ENCODE measurements at places on chromosomes 4 and X. TPM values are rescaled to one million over a fixed set of nuclear protein-coding genes. Genes with fewer than 3 reads are reported as not detected.

NPNT gene
- 4.1 TPM for polyA plus RNA-seq

UCHL1 gene
- 88.3 TPM for polyA plus RNA-seq

NLGN3 gene
- 0.10 TPM for polyA plus RNA-seq

SYP gene
- 1.4 TPM for polyA plus RNA-seq

NWD2 gene
- polyA plus RNA-seq, result 0.03 TPM

NUDT10 gene
- 0.09 TPM for polyA plus RNA-seq

DNA sequence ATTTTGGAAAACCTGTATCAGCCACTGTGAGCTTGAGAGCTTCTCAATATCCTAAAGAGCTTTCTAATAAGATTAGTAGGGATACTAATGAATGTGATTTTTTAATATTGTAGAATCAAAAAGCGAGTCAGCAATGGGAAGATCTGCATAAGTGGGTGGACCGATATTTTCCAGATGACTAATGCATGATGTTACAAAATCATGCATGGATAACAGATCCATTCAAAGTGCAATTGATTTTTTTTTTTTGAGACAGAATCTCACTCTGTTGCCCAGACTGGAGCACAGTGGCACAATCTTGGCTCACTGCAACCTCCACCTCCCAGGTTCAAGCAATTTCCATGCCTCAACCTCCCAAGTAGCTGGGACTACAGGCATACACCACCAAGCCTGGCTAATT lies 7.3 kb upstream of the CLDN2 start:
- H3K4me3 ChIP-seq, result no peak overlapping the region
- no peaks in the 10 kb centered on the region for H3K36me3 ChIP-seq
- H3K27ac ChIP-seq, result no peak overlapping the region
- H3K27me3 ChIP-seq, result no peaks in the 10 kb centered on the region
- no peak for DNase-seq

DNA sequence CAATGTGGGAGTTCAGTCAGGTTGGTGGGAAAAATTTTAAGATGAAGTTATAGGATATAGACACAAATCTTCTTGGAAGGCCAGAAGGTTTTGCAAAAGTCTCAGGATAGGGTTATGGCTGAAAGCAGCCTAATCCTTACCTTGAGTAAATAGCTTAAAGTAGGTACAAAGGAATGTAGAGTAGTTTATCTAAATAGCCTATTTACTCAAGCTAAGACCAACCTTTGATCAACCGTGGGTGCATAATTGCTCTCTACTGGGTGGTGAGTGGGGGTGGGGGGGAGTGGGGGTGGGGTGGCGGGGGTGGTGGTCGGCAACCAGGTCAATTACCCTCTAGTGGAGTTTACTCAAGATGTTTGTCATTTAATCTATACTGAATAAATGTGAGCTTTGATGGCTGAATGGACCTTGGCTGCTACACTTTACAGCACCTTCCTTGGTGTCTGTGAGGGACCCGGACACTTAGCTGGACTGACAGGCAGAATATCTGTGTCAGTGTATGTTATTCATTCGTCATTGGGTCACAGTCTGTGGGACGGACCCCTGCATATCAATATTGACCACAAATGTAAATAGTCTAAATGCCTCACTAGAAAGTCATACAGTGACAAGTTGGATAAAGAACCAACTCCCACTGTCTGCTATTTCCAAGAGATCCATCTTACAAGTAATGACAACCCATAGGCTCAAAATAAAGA lies 545.7 kb upstream of the PABPC4L start:
- no peaks in the 10 kb centered on the region for H3K4me1 ChIP-seq
- no peak overlapping the region for H3K27ac ChIP-seq
- H3K27me3 ChIP-seq, result no peaks in the 10 kb centered on the region
- H3K4me3 ChIP-seq, result no peak overlapping the region
- H3K36me3 ChIP-seq, result no peaks in the 10 kb centered on the region

DNA sequence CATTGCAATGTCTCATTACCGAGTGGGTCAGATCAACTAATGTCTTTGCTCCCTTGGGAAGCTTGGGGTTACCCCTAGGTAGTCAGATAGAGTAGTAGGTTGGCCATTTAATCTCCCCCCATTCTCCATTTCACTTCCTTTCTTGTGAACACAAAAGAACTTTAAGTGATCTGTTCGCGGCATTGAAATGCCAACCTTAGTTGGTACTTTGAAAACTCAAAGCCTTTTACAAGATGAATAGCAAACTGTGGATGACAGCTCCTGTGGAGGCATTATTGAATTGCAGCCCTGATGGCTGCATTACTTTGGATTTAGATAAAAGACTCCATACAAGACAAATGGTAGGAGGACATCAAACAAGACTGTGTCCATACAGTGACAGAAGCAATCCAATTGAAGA lies 469.1 kb downstream of the GBA3 start:
- no peaks in the 10 kb centered on the region for H3K27me3 ChIP-seq
- H3K36me3 ChIP-seq, result no peaks in the 10 kb centered on the region
- no peak overlapping the region for H3K27ac ChIP-seq
- H3K4me1 ChIP-seq, result no peaks in the 10 kb centered on the region
- no peak overlapping the region for H3K4me3 ChIP-seq

DNA sequence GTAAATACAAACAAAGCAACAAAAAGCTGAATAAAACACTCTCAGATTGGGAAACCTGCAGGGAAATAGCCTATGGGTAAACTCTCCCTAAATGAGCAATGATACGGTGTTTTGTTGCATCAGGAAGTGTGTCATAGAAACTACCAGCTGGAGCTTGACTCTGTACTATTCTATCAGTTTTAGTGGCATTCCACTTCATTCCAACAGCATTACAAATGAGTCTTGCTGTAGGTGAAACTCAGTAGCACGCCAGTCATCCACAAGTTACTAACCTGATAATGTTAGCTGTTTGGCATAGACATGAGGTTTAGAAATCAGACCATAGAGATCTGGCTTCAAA lies 24.9 kb downstream of the FGFBP1 start:
- DNase-seq, result no peak
- H3K4me1 ChIP-seq, result no peaks in the 10 kb centered on the region
- H3K27me3 ChIP-seq, result no peaks in the 10 kb centered on the region
- H3K27ac ChIP-seq, result no peak overlapping the region

DNA sequence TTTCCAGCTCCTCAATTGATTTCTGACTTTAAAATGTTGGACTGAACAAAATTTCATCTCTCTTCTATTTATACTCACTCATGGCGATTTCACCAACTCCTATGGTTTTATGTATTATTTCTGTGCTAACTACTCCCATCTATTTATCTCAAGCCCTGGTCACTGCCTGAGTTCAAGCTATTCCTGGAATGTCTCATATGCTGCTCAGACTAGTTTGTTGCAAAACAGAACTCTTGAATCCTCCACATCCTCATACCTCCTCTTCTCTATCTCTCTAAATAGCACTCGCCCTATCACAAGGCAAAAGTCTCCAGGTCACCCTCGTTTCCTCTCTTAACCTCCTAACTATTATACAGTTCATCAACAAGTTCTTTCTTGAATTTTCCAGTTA lies 19.0 kb upstream of the DDX60 start:
- no peak overlapping the region for H3K27ac ChIP-seq
- DNase-seq, result no peak
- H3K36me3 ChIP-seq, result no peaks in the 10 kb centered on the region
- H3K4me3 ChIP-seq, result no peak overlapping the region
- H3K27me3 ChIP-seq, result no peaks in the 10 kb centered on the region
- peaks cover 5% of the 10 kb centered on the region for H3K4me1 ChIP-seq

DNA sequence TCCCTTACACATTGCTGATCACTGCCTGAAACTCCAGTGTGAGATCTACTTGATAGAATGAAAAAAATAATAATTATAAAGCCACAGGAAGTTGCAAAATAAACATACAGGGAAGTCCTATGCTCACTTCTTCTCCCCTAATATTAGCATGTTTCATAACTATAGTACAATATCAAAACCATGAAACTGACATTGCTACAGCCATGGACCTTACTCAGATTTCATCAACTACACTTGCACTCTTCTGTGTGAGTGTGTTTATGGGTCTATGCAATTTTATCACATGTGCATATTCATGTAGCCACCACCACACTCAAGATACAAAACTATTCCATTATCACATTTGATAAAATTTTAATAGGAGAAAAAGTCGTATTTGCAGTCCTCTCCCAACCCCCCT lies 57.3 kb downstream of the SPINK2 start:
- no peaks in the 10 kb centered on the region for H3K36me3 ChIP-seq
- no peaks in the 10 kb centered on the region for H3K4me1 ChIP-seq

GRCh38 chr4:5783486-5783885 lies 72.5 kb downstream of the EVC start:
- no peaks in the 10 kb centered on the region for H3K4me1 ChIP-seq
- no peaks in the 10 kb centered on the region for H3K27me3 ChIP-seq
- no peak for DNase-seq
- H3K27ac ChIP-seq, result no peak overlapping the region
- no peak overlapping the region for H3K4me3 ChIP-seq
- no peaks in the 10 kb centered on the region for H3K36me3 ChIP-seq

GRCh38 chr4:153337686-153338085 lies 6.8 kb upstream of the MND1 start:
- no peak overlapping the region for H3K27ac ChIP-seq
- H3K36me3 ChIP-seq, result peaks cover 11% of the 10 kb centered on the region
- no peaks in the 10 kb centered on the region for H3K4me1 ChIP-seq
- H3K27me3 ChIP-seq, result no peaks in the 10 kb centered on the region
- no peak for DNase-seq
